ENCODE measurements at places on chromosomes 1 and 21.

- DNase-seq: no peak
Measured at GRCh38 chr1:24235921-24236788, 49.1 kb upstream of the IFNLR1 start.

DNA sequence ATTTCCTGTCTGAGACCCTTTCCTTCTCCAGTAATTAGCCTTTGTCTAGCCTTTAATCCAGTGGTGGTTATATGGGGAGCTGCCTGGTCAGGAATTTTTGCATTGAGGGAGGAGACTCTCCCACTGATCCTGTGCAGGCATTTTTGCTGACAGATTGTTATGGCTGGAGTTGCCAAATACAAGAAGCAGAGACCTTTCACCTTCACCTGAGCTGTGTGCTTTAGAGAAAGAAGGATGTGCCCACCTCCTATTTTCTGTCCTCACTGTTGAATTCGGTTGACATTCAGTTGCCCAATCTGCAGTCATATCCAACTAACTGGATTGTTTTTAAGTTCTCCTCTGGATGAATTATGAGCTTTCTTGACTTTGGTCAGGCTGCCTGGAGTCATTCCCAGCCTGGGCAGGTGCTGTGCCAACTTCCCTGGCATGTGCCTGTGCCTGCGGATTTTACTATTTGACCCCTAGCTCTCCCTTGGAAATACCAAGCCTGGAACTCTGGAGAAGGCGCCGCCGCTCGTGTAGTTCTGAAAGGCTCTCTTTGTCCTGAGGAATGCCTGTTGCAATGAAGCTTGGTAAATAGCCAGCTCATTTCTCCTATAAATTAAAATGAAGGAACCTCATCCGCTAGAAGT lies 143.9 kb downstream of the NOS1AP start:
- DNase-seq: no peak

DNA sequence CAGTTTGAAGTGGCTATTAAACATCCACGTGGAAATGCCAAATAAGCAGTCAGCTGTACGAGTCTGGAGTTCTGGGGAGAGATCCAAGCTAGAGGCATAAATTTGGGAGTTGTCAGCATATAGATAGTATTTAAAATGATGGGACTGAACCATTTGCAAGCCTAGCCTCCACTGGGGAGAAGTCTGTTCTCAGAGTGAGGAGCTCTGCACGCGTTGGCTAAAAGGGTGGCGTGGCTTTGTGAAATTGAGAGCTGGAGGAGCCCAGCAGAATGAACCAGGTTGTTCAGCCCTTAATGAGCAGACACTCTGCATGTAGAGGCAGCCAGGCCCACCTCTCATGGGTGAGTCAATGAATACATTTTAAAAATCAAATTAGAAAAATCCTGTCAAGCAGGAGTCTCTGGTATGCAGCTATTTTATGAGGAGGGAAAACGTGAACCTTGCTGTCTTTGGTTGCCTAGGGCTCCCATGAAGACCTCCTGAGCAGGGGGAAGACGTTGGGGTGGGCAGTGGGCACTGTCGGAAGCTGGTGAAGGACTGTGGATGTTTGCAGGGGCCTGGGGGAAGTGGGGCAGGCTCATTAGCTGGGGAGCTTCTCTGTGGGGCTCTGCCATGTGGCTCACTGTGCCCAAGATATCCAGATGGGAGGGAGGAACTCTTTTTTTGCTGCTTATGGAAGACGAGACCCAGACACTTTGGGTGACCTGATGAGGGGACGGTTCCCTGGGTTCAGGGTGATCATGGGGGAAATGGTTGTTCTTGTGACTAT lies 18.8 kb downstream of the TMCC2 start:
- no peak for DNase-seq

- DNase-seq: no peak
Measured at GRCh38 chr21:42439284-42440186, 35.8 kb downstream of the UBASH3A start.

DNA sequence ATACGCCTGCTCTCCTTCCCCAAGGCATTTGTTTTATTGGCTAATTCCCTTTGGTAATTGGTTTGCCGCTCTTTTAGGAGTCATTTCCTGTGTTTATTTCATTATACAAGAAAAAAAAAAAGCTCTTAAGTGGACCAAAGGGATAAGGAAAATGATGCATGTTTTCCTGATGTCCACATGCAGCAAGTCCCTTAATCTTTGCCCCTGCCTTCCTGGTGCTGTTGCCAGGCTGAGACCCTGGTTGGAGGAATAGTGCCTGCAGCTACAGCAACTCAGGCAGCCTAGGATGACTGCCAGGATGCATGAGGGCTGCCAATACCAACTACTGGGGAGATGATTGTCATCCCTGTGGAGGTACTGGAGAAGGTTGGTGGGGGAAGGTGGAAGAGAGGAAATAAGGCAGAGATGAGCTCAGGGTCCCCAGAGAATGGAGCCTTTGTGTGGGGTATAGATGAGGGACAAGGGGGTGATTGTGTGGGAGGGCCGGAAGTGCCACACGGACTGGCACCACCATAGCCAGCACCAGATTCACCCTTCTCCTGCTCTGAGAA lies 6.1 kb upstream of the GATAD2B start:
- no peak for DNase-seq

DNA sequence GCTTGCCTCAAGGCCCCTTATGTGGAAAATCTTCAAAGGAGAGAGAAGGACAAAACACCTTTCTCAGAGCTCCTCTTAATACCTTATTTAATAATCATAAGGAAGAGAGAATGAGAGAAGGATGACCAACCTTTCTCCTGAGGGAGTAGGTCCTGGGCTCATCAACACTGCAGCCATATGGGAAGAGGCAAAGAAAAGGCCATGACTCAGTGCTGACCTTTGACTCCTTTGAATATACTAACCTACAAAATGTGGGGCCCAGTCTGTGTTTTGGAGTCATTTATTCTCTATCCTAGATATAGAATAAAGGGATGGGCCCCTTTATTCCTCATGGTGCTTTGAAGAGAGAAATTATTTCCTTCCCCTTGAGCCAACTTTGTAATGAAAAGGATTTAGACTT lies 38.3 kb downstream of the CAMSAP2 start:
- DNase-seq: no peak
